ENCODE measurements at places on chromosomes 12 and 14. TPM values are rescaled to one million over a fixed set of nuclear protein-coding genes. Genes with fewer than 3 reads are reported as not detected.

The RTL1 gene
- total RNA-seq, result not detected

GRCh38 chr12:89731614-89732013, 23.0 kb upstream of the ATP2B1 start:
- DNase-seq, result no peak

DNA sequence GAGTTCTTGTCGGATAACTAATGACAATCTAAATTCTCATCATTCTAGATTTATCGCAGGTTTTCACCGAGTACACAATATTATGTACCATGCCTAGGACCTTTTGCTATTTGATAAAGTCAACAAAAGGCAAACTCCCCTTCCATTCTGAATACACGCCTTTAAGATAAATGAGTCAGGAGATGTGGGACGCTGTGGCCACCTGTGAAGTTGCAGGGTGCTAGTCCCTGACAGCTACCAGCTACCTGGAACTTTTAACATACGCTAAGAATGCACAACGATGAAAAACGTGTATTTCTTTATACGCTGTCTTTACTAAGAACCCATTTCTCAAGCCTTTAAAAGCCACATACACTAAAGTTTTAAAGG, 678 bp downstream of the MDM1 start:
- no peak for DNase-seq

The E2F7 gene
- under 0.01 TPM for total RNA-seq

DNA sequence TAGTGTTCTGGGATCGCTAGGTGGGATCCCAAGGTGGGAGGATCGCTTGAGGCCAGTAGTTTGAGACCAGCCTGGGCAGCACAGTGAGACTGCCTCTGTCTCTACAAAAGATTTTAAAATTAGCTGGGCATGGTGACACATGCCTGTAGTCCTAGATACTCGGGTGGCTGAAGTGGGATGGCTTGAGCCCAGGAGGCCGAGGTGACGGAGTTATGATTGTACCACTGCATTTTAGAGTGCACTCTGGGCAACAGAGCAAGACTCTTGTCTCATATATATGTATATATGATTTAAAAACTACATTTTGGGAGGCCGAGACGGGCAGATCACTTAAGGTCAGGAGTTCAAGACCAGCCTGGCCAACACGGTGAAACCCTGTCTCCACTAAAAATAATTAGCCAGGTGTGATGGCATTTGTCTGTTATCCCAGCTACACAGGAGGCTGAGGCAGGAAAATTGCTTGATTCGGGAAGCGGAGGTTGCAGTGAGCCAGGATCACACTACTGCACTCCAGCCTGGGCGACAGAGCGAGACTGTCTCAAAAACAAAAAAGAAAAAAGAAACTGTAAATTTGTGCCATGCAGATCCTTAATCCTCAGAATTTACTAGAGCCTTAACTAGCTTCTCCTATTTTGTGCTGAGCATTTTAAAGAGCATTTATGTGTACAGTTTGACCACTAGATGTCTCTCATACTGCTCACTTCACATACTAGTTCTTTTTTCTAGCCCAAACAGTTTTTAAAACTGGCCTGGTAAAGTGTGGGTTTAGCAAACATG, 114.8 kb downstream of the MON2 start:
- DNase-seq, result no peak

DNA sequence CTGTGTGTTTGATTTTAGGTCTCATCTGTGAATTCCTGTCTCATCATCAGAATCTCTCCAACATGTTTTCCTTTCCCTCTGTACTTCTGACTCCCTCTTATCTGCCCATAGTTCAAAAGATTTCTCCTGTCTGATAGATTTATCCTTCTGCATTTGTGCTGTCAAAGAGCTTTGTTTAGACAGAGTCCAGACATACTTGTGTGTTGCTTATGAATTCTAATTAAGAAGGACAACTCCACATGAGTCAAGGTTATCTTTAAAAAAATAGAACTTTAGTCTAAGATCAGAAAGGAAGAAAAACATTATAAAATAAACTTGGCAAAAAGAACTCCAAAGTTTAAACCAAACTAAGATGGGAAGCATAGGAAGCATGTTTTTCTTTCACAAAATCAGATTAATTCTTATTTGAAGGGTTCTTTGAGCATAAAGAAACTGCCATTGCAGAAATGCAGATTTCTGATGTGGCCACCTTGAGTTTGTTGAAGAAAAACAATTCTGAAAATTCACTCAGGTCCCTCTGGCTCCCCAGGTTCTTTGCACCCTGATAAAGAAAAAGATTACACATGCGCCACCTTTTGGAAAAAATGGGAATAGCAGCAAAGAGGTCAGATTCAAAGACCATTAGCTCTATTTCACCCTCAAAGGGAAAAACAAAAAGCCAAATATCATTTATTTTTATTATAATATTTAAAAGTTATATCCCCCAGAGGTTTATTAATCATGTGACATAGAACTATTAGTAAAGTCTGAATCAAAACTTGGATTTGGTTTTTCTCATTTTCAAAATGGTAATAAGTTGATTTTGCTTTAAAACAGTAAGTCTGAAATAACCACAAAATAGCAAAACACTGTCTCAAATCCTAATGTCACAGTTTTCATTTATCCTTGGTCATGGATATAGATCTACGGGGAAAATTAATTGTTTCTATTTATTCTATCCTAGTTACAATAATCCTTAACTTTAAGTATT, 143.7 kb upstream of the DCN start:
- DNase-seq, result no peak

- no peak for DNase-seq
Measured at GRCh38 chr12:115332945-115333344, 649.0 kb upstream of the TBX3 start.

GRCh38 chr12:3092764-3093163, 15.6 kb downstream of the TSPAN9 start:
- DNase-seq, result no peak

The FGF6 gene
- total RNA-seq, result not detected

The PTPN11 gene
- 73.8 TPM for total RNA-seq

DNA sequence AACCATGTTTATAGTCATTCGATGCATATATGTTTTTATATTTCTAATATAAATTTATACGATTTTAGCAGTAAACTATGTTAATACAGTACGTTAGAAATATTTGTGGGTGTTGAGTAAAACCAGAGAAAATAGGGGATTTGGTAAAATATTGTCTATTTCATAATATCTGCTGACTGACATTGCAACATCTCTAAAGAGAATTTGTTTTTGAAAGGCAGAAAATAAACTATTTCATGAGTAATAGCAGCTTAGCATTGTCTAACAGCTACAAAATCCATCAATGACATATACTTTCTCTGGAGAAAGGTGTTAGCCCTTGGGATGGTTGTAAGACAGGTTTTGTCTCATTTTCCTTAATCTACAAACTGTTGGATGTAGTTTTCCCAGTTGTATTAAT, 144.9 kb downstream of the PDE3A start:
- DNase-seq, result no peak

The DGLUCY gene
- total RNA-seq, result 35.7 TPM

The KERA gene
- 0.33 TPM for total RNA-seq

DNA sequence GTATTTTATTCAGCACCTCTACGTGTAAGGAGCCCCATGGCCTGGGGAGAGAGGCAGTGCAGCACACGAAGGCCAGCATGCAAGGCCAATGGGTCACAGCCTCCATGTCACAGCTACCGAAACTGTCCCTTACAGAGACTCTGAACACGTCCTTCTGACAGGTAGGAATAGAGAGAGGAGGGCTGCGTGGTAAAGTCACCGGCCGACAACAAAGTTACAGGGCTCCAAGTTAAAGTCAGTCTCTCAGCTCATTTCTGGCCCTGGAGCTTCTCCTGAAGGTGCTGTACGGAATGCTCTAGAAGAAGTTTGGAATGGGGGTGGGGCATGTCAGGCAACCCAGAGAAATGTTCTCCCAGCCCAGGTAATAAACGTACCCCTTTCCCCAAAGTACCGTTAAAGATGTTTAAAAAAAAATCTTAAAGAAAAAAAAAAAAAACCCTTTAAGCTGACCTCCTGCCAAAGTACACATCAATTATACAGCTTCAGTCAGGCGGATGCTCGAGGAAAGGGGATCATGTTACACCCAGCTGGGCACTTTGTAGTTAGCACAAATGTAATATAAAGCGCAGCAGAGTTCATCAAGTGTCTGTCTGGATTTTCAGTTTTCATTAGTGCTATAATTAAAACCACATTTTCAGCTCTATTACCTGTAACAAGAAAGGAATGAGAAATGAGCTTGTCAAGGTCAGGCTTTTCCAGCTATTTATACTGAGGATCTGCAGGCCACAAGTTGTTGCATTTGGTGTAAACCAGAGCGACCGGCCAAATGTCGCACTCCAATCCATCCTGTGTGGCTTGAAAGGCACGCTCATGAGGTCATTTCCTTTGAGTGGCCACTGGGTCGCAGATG, 53.3 kb upstream of the CDKN3 start:
- no peak for DNase-seq

DNA sequence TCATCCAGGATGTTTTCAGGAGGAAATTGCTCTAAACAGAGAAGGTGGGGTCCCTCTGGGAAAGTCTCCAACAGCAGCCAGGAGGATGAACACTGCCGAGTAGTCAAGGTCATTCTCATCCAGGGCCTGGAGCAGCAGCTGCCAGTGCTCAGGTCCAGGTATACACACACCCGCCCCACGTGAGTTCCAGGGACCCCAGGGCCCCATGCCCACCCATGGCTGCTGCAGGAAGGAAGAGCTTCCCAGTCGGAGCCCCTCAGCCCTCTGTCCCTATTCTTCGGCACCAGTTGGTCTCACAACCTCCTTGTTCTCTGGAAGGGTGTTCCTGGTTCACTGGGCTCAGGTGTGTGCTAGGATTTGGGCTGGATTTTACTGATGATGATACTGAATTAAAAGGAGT, 72.7 kb downstream of the ACTN1 start:
- no peak for DNase-seq
